Activated CD4-positive, alpha-beta T cell treated with anti-CD3 and anti-CD28 coated beads, Interleukin-2, amount 50 U/mL, for 1 hour (primary cell): ENCODE measurements at places on chromosomes 3 and 15.
A peak's percentile ranks its signal among the peaks of the same experiment; 100 is the strongest.

DNA sequence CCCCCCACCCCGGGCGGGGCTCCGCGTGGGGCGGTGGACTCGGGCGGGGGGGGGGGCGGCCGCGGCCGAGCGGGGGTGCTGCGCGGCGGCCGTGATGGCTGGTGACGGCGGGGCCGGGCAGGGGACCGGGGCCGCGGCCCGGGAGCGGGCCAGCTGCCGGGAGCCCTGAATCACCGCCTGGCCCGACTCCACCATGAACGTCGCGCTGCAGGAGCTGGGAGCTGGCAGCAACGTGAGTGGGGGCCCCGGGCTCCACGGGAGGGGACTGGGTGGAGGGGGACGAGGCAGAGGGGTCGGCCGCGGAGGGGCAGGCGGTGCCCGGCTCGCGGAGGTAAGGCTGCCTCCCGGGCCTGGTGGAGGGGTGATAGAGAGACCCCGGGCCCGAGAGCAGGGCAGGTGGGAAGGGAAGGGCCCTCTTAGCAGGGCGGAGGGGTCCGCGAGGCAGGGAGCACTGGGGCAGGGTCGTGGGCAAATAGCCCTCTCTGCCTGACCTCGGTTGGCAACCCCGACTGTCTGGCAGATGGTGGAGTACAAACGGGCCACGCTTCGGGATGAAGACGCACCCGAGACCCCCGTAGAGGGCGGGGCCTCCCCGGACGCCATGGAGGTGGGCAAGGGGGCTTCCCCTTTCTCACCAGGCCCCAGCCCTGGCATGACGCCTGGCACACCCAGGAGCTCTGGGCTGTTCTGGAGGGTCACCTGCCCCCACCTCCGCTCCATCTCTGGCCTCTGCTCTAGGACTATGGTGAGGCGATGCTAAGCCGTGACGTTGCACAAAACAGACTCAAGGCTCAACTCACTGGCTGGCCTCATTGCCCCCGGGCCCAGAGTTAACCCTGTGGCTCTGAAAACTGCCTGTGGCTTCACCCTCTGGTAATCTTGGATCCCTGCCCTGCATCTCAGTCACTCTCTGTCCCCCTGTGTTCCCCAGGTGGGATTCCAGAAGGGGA, at the start of gene ECE2:
Gene ECE2 (plus strand): TSS at position 62 of the 950 bp plus-strand sequence. CDS start 132 bp downstream, at position 194.
- DNase-seq = no peak

GRCh38 chr3:160130071-160130470, 95.2 kb upstream of the C3orf80 start:
- DNase-seq = no peak

- peak; percentile 41 for DNase-seq
Observed at GRCh38 chr3:172106989-172107388, 67.6 kb downstream of the FNDC3B start.

DNA sequence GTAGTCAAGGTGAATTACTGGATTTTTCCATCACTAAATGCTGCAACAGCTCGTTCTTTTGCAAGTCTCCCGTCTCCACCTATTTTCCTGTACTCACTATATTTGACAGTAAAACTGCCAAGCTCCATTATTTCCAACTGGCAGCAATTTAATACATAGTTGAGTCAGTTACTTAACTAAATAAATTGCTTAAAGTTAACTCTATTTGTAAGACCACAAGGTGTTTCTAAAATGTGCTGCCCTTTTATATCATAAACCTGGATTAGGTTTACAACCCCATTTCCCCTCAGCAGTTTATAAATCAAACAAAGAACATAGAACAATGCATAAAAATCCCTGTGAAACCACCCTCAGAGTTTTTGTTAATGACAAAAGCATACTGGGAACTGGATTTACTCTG, 211.4 kb upstream of the DPH6 start:
- no peak for DNase-seq

DNA sequence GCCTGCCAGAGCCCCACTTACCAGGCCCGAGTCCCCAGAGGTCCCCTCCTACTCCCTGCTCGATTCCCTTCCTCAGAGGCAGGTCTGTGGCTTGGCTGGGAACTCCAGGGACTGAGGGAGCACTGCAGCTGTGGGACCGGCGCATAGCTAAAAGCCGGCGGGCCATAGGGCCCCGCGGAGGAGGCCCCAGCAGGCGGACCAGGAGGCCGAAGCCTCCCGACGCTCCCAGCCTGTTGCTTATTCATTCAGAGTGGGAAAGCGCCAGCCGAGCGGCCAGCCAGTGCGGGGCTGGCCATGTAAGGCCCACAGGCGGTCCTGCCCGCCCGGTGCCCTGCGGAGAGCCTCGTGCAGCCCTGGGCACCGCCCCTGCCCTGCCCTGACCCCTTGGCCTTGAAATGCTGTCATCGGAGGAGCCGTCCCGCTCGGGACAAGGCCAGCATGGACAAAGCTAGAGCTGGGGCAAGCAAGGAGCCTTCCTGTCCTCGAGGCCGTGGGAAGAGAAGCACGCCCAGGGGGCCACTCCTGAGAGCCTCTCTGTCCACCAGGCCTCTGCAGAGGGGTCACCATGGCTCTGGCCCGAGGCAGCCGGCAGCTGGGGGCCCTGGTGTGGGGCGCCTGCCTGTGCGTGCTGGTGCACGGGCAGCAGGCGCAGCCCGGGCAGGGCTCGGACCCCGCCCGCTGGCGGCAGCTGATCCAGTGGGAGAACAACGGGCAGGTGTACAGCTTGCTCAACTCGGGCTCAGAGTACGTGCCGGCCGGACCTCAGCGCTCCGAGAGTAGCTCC, at the start of gene LOXL1:
Gene LOXL1 (plus strand): TSS at position 244 of the 784 bp plus-strand sequence. CDS start 322 bp downstream, at position 566.
- DNase-seq = no peak

- DNase-seq = no peak
Observed at GRCh38 chr15:39498629-39499028, 82.2 kb upstream of the THBS1 start.

- DNase-seq = no peak
Observed at GRCh38 chr3:33791477-33792166, 6.8 kb upstream of the PDCD6IP start.

DNA sequence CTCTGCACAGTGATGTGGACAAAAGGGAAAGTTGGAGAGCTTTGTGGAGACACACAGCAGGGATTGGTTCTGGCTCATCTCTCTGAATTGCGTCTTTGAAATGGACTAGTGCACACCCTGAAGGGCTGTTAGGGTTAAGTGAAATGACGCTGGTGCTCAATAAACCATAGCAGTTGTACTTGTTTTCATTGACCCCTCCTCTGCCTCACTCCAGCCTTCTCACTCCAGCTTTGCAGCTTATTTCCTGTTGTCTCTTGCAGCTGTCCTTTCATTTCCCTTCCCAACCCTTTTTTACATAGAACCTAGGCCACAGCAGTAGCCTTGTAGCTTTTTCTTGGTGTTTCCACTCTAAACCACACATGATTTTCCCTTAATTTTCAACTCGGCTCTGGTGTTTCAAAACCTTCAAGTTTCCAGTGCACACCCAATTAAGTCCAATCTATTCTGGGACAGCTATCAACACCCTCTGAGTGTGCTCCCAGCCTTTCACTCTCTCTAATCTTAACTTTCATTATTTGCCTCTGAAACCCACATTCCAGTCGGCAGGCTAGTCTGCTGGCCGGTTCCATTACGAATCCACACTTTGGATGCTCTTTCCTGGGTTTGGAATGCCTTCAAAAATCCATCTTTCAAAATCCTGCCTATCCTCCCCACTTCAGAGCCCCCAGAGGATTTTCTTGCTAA, 6.4 kb downstream of the C3orf52 start:
- DNase-seq = no peak

DNA sequence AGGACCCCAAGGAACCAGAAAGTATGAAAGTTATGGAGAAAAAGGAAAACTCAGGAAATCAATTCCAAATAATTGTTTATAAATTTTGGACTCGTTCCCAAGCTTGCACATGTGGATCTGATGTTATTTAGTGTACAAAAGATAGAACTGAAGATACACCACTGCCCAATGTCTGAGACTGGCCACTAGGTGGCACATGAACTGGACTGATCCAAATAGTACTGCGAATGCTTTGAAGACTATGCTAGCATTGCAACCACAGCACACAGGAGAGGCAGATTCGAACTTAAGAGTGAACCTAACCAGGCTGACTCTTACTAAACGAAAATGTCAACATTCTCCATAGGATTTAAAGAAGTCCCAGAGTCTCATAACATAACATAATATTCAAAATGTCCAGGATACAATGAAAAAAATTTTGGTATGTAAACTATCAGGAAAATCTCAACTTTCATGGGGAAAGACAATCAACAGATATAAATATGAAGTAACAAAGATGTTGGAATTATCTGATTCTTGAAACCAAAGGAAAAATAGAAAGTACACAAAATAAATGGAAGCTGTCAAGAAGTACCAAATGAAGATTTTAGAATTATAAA, 596.7 kb downstream of the FGF12 start:
- DNase-seq = no peak

DNA sequence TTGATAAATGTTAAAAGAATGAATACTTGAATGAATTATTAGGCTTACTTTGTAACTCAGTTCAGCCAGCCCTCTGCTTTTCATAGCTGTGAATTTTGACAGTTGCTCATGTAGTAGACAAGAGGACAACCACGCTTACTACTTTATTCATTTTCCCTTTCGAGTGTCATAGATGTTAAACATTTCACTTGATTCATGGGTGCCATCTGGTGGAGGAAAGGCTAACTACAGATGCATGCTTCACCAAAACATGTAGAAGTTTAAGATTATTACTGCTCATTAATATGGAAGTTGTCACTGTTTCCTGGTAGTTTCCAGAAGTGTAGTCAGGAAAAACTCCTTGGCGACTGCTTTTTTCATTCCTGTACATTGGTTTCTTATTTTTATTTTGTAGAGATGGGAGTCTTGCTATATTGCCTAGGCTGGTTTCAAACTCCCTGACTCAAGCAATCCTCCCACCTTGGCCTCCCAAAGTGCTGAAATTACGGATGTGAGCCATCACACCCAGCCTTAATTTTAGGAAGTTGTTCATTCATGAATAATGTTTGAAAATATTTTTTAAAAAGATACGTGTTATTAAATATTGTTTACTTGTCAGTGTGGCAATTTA, 163.2 kb downstream of the B3GALNT1 start:
- peak; percentile 70 for DNase-seq

GRCh38 chr15:53759411-53759931, at the start of gene WDR72:
TSS of gene WDR72 (minus strand) at chr15:53759663. CDS start at chr15:53733149, 26,514 bp downstream.
- DNase-seq = no peak

GRCh38 chr3:79056498-79056897, 711.3 kb downstream of the ROBO1 start:
- DNase-seq = no peak

DNA sequence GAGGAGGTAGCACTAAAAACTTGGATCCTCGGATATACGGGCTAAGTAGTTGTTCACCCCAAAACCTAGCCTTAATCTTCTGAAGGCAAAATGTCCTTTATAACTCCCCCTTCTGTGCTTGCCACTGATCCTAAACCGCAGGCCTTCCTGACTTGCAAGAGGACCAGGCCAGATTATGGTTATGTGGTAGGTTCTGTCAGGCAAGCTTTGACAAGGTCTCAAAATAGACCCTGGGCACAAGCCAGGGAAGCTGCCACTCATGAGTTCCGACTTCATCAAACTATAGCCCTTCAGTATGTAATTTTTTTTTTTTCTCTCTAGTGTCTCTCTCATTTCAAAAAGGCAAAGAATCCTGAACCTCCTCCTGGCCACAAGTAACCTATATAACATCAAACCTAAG, 3.2 kb downstream of the LRRFIP2 start:
- no peak for DNase-seq

GRCh38 chr3:13705051-13705450, 156.1 kb downstream of the FBLN2 start:
- no peak for DNase-seq

- no peak for DNase-seq
Observed at GRCh38 chr3:149781741-149782140, 10.6 kb downstream of the ANKUB1 start.

DNA sequence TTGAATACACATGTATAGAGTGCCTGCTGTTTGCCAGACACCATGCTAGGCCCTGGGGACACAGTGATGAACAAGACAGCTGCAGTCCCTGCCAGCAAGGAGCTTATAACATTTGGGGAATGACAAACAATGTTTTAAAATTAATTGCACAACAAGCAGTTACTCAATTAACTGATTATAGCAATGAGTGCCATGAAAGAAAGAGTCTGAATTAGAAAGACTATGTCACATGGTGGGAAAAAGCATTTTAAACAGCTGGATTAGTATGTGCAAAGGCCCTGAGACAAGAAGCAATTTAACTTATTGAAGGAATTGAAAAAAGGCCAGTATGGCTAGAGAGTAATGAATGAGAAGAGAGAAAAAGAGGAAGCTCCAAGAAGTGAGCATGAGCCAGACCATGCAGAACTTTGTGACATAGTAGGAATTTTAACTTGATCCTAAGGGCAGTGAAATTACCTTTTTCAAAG, 64.5 kb upstream of the PLXNA1 start:
- no peak for DNase-seq

GRCh38 chr3:133996251-133996661, 33.5 kb downstream of the SLCO2A1 start:
- DNase-seq = no peak

DNA sequence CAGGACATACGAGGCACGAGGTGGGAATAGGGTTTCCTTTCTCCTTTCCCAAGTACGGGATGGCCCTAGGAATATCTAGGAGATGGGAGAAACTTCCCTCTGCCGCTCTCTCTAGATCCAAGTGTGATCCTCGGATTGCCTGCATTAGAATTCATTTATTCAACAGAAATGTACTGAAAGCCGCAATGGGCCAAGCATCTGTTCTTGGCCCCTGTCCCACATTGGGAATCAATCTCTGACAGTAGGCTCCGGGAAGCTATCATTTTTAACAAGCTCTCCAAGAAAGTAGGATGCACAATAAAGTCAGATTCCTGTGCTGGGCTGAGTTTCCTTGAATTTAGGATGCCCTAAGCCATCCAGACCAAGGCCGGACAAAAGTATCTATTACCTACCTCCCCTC, 37.2 kb upstream of the CA12 start:
- no peak for DNase-seq

DNA sequence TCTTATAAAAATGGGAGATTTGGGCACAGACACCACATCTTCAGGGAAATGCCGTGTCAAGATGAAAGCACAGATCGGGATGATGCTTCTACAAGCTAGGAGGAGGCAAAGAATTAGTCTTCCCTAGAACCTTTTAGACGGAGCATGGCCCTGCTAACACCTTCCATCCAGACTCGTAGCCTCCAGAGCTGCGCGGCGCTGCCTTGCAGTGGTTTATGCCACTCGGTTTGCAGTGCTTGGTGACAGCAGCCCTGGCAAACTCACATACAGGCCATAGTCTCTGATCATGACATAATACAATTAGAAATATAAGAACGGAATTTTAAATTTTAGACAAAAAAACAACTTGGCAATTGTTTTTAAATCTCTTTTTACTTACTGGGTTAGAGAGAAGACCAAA, 37.1 kb upstream of the SLC41A3 start:
- no peak for DNase-seq

GRCh38 chr3:186239321-186239720, 122.7 kb downstream of the DGKG start:
- DNase-seq = no peak

GRCh38 chr15:88623061-88623460, 1.9 kb downstream of the AEN start:
- no peak for DNase-seq
